ENCODE measurements at places on chromosomes 4 and X.
A peak's percentile ranks its signal among the peaks of the same experiment; 100 is the strongest.

- DNase-seq, result no peak
- H3K27me3 ChIP-seq, result peaks cover 7% of the 10 kb centered on the region
- H3K4me3 ChIP-seq, result no peak overlapping the region
- no peaks in the 10 kb centered on the region for H3K36me3 ChIP-seq
- peaks cover 7% of the 10 kb centered on the region for H3K4me1 ChIP-seq
These were observed 168.7 kb downstream of the DLG3 start for GRCh38 chrX:70613295-70613694.

DNA sequence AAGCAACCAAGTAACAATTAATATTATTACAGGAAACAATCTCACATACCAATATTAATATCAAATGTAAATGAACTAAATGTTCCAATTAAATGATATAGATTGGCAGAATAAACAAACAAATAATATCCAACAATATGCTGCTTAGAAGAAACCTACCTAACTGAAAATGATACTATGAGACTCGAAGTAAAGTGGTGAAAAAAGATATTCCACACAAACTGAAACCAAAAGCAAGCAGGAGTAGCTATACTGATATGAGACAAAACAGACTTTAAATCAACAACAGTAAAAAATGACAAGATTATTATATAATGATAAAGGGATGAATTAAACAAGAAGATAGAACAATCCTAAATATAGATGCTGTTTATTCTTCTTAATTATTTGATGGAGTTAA, 140.1 kb downstream of the SPANXN4 start:
- H3K36me3 ChIP-seq, result no peaks in the 10 kb centered on the region
- H3K4me3 ChIP-seq, result no peak overlapping the region
- DNase-seq, result no peak
- no peaks in the 10 kb centered on the region for H3K4me1 ChIP-seq
- H3K27ac ChIP-seq, result no peak overlapping the region

- H3K27me3 ChIP-seq, result no peaks in the 10 kb centered on the region
- H3K27ac ChIP-seq, result no peak overlapping the region
- no peak overlapping the region for H3K4me3 ChIP-seq
- no peaks in the 10 kb centered on the region for H3K36me3 ChIP-seq
- no peak for DNase-seq
- no peaks in the 10 kb centered on the region for H3K4me1 ChIP-seq
These were observed 146.3 kb downstream of the GRIA3 start for GRCh38 chrX:123330229-123330942.

DNA sequence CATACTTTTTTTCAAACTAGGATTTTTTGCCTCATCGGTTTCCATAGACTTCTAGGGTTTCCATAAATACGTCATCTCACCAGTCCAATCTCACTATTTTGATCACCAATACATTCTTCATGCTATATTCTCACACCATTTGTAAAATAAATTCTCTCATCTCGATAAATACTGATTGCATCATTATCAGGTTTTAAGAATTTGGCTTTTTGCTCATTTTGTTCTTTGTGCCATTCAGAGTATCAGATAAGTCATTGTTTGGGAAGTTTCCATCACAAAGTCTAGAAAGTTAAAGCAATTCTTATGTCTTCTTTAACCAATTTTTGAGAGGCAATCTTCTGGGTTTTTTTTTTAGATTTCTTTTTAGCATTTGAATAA, 81.1 kb downstream of the ALPK1 start:
- peaks cover 39% of the 10 kb centered on the region for H3K4me1 ChIP-seq
- H3K27me3 ChIP-seq, result peaks cover 39% of the 10 kb centered on the region
- no peaks in the 10 kb centered on the region for H3K36me3 ChIP-seq
- H3K4me3 ChIP-seq, result peak overlapping the region; percentile 17
- H3K27ac ChIP-seq, result no peak overlapping the region
- DNase-seq, result no peak

DNA sequence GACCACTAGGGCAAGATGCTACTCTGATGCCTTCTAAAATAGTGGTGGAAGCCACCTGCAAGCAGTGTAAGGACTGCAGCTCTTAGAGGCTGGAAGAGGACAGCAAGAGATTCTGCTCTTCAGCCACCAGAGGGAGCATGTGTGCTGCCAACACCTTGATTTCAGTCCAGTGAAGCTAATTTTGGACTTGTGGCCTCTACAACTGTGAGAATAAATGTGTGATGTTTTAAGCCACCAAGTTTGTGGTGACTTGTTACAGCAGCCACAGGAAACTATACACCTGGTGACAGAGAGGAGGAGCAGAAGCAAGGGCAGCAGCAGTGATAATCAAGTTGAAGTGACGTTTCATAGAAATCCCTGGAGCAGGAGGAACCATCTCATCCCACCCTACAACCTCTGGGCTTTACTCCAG, 55.9 kb downstream of the FGFBP1 start:
- H3K4me1 ChIP-seq, result no peaks in the 10 kb centered on the region
- no peaks in the 10 kb centered on the region for H3K27me3 ChIP-seq
- H3K36me3 ChIP-seq, result no peaks in the 10 kb centered on the region
- no peak overlapping the region for H3K27ac ChIP-seq

GRCh38 chr4:77376788-77377460, 219.9 kb downstream of the CCNG2 start:
- DNase-seq, result no peak
- H3K4me3 ChIP-seq, result no peak overlapping the region

GRCh38 chr4:39097290-39097689, 35.3 kb downstream of the KLHL5 start:
- peak overlapping the region; percentile 43 for H3K27ac ChIP-seq
- H3K27me3 ChIP-seq, result no peaks in the 10 kb centered on the region
- peaks cover 5% of the 10 kb centered on the region for H3K36me3 ChIP-seq
- peaks cover under 1% of the 10 kb centered on the region for H3K4me1 ChIP-seq
- H3K4me3 ChIP-seq, result no peak overlapping the region

DNA sequence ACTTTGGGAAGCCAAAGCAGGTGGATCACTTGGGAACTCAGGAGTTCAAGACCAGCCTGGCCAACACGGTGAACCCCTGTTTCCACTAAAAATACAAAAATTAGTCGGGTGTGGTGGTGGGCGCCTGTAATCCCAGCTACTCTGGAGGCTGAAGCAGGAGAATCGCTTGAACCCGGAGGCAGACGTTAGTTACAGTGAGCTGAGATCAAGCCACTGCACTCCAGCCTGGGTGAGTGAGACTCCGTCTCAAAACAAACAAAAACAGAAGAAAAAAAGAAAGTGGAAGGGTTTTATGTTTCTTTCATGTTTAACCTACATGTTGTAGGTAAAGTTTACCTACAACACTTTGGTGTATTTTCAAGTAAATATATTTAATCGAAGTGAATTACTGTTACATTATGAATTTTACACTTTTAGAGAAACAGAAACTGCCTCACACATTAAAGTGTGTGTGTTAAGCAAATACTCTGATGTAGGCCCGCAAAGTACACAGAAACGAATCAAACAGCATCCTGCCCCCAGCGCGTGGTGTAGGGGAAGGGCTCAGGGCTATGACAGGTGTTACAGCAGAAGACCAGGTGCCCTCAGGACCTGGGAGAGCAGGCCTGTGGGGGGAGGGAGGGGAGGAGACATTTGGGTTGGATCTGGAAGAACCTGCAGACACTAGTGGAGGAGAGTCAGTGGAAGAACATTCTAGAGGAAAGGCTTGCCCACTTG, 39.0 kb downstream of the PTTG2 start:
- no peak overlapping the region for H3K27ac ChIP-seq
- DNase-seq, result no peak
- H3K4me1 ChIP-seq, result peaks cover 28% of the 10 kb centered on the region

GRCh38 chr4:136992032-136992431, 540.3 kb downstream of the PCDH18 start:
- H3K27ac ChIP-seq, result no peak overlapping the region
- no peaks in the 10 kb centered on the region for H3K4me1 ChIP-seq
- no peaks in the 10 kb centered on the region for H3K27me3 ChIP-seq
- H3K4me3 ChIP-seq, result no peak overlapping the region
- H3K36me3 ChIP-seq, result no peaks in the 10 kb centered on the region

- no peak overlapping the region for H3K4me3 ChIP-seq
- H3K27me3 ChIP-seq, result no peaks in the 10 kb centered on the region
- no peak for DNase-seq
- H3K27ac ChIP-seq, result no peak overlapping the region
- peaks cover 26% of the 10 kb centered on the region for H3K36me3 ChIP-seq
- peaks cover 17% of the 10 kb centered on the region for H3K4me1 ChIP-seq
These were observed 54.4 kb downstream of the NBDY start for GRCh38 chrX:56783450-56783831.

DNA sequence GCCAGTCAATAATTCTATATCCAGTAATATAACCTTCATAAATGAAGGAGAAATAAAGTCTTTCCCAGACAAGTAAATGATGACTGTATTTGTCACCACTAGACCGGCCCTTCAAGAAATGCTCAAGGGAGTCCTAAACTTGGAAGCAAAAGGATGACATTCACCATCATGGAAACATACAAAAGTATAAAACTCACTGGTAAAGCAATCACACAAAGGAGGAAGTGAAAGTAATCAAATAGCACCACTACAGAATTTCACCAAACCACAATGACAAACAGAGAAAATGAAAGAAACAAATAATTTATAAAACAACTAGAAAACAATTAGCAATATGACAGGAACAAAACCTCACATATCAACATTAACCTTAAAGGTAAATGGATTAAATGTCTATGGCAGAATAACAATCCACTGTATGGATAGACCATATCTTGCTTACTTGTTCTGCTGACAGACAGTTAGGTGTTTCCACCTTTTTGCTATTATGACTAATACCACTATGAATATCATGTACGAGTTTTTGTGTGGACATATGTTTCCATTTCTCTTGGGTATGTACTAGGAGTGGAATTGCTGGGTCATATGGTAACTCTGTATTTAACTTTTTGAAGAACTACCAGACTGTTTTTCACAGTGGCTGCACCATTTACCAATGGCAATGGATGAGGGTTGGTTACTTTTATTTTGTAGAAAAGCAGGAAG, 44.9 kb downstream of the NAT8L start:
- peaks cover 10% of the 10 kb centered on the region for H3K36me3 ChIP-seq
- peaks cover 7% of the 10 kb centered on the region for H3K4me1 ChIP-seq
- H3K27me3 ChIP-seq, result no peaks in the 10 kb centered on the region
- H3K4me3 ChIP-seq, result no peak overlapping the region
- no peak for DNase-seq
- H3K27ac ChIP-seq, result no peak overlapping the region

GRCh38 chrX:112874175-112874574, 33.5 kb upstream of the AMOT start:
- peaks cover 13% of the 10 kb centered on the region for H3K4me1 ChIP-seq
- H3K4me3 ChIP-seq, result no peak overlapping the region
- no peak overlapping the region for H3K27ac ChIP-seq
- no peaks in the 10 kb centered on the region for H3K27me3 ChIP-seq
- DNase-seq, result no peak

GRCh38 chr4:22062676-22063075, 114.1 kb upstream of the KCNIP4 start:
- H3K4me3 ChIP-seq, result no peak overlapping the region
- no peaks in the 10 kb centered on the region for H3K36me3 ChIP-seq
- DNase-seq, result no peak

DNA sequence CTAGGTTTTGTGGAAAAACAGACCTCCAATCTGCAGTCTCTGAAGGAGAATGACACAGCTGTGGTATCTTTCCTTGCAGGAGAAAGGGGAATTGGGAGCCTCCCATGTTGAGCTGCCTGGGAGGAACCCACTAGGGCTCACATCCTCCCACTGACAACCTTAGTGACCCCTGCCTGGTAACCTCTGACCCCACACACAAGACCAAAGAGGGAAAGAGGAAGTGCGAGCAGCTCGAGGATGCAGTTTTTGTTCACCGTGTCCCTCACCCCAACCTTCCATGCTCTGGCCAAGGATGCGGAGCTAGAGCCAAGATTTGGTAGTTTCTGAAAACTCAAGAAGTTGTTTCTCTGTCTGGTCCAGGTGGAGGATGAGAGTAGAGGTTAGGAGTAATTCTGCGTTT, 5.4 kb upstream of the ZXDA start:
- DNase-seq, result no peak
- H3K4me1 ChIP-seq, result no peaks in the 10 kb centered on the region
- H3K27ac ChIP-seq, result no peak overlapping the region
- H3K36me3 ChIP-seq, result no peaks in the 10 kb centered on the region
- no peak overlapping the region for H3K4me3 ChIP-seq

DNA sequence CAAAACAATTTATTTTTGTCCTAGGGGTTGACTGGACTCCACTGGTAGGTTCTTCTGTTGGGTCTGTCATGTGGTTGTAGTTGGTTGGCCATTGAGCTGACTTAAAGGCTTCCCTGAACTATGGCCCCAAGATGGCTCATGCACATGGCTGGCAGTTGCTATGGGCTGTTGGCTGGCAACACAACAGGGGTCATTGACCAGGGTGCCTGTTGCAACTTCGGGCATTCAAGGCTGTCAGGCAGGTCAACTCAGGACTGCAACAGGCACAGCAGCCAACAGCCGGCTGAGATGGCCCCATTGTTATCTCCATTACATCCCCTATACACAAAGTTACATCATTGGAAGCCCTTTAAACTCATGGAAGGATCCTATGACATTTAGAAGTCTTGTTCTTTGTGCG, 109.7 kb upstream of the CPEB2 start:
- no peaks in the 10 kb centered on the region for H3K36me3 ChIP-seq
- H3K4me3 ChIP-seq, result no peak overlapping the region
- no peak for DNase-seq
- no peaks in the 10 kb centered on the region for H3K4me1 ChIP-seq
- H3K27me3 ChIP-seq, result no peaks in the 10 kb centered on the region
- H3K27ac ChIP-seq, result no peak overlapping the region

GRCh38 chrX:109776432-109776831, 43.4 kb upstream of the ACSL4 start:
- H3K4me3 ChIP-seq, result no peak overlapping the region
- peaks cover 30% of the 10 kb centered on the region for H3K4me1 ChIP-seq
- H3K36me3 ChIP-seq, result no peaks in the 10 kb centered on the region
- no peaks in the 10 kb centered on the region for H3K27me3 ChIP-seq

- no peak overlapping the region for H3K27ac ChIP-seq
- H3K4me3 ChIP-seq, result no peak overlapping the region
- H3K27me3 ChIP-seq, result no peaks in the 10 kb centered on the region
- peaks cover 25% of the 10 kb centered on the region for H3K36me3 ChIP-seq
These were observed 73.4 kb downstream of the NBDY start for GRCh38 chrX:56802428-56802827.

GRCh38 chr4:40016007-40016406, 38.3 kb upstream of the PDS5A start:
- H3K4me3 ChIP-seq, result no peak overlapping the region
- no peaks in the 10 kb centered on the region for H3K36me3 ChIP-seq
- H3K27ac ChIP-seq, result no peak overlapping the region
- H3K4me1 ChIP-seq, result no peaks in the 10 kb centered on the region
- no peaks in the 10 kb centered on the region for H3K27me3 ChIP-seq

GRCh38 chrX:2793752-2794151, 35.0 kb upstream of the GYG2 start:
- peak overlapping the region; percentile 32 for H3K27ac ChIP-seq
- H3K27me3 ChIP-seq, result no peaks in the 10 kb centered on the region
- no peaks in the 10 kb centered on the region for H3K4me1 ChIP-seq
- H3K36me3 ChIP-seq, result no peaks in the 10 kb centered on the region

- H3K27me3 ChIP-seq, result no peaks in the 10 kb centered on the region
- DNase-seq, result no peak
- no peak overlapping the region for H3K4me3 ChIP-seq
- peak overlapping the region; percentile 72 for H3K27ac ChIP-seq
- H3K36me3 ChIP-seq, result peaks cover 9% of the 10 kb centered on the region
- H3K4me1 ChIP-seq, result peaks cover 17% of the 10 kb centered on the region
These were observed 104.1 kb downstream of the ZAR1 start for GRCh38 chr4:48594180-48594579.

Data from neural crest cell (in vitro differentiated cells).